ENCODE measurements at places on chromosomes 13 and 19.
A peak's percentile ranks its signal among the peaks of the same experiment; 100 is the strongest.

DNA sequence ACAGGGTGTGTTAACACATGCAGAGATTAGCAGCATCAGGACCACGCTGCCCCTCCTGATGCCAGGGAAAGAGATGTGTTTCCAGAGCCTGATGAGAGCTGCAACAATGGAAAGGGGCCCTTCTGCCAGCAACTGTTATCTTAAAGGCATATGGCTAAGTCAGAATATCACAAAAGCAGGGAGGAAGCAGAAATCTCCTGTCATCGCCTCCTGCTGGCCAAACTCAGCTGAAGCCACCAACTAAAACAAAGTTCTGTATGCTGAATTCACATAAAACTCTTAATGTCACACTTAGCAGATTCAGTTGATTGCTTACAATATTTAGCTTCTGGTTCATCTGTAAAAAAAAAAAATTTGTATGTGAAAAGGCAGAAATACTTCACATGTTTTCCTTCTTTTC, 178.2 kb downstream of the GPC5 start:
- no peak for DNase-seq

DNA sequence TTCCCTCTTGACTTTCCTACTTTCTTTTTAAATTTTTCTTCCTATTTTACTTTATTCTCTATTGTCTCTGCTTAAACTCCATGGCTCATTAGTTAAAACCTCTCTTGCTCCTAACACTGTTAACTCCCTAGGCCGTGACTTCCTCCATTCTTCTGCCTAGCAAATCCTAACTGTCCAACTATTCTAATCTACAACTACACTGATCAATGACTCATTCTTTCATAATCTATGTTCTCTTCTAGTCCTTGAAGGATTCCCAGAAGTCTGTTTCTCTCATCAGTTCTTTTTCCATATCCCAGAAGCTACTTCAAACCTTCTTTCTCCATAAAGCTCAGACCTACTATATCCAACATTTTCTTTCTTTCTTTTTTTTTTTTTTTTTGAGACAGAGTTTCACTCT, 66.9 kb downstream of the MICU2 start:
- DNase-seq: no peak

- peak; percentile 5 for DNase-seq
These were observed 18.8 kb downstream of the PDCD5 start for GRCh38 chr19:32599736-32600157.

- DNase-seq: no peak
These were observed 11.3 kb upstream of the ZNF808 start for GRCh38 chr19:52516191-52516590.

DNA sequence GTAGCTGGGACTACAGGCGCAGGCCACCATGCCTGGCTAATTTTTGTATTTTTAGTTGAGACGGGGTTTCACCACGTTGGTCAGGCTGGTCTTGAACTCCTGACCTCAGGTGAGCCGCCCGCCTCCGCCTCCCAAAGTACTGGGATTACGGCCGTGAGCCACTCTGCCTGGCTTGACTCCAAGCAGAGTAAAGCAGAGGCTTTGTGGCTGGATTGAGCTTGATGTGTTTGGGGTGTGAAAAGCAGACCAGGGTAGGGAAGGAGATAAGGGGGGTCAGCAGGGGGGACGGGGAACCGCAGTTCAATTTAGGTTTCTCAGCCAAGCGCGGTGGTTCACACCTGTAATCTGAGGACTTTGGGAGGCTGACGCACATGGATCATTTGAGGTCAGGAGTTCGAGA, 4.2 kb upstream of the CLPP start:
- no peak for DNase-seq

GRCh38 chr13:51212758-51213157, 9.4 kb upstream of the FAM124A start:
- no peak for DNase-seq

Data from NCI-H1436 treated with DMSO at 0.1 percent for 48 hours (cell line).